Ovary (tissue), 10 donors: ENCODE measurements at places on chromosomes 7 and 10. TPM values are rescaled to one million over a fixed set of nuclear protein-coding genes. Genes with fewer than 3 reads are reported as not detected.
A peak's percentile ranks its signal among the peaks of the same experiment; 100 is the strongest.

- DNase-seq = no peak
- no peaks in the 10 kb centered on the region for H3K36me3 ChIP-seq
- no peaks in the 10 kb centered on the region for H3K27me3 ChIP-seq
- no peak overlapping the region for H3K27ac ChIP-seq
- no peak overlapping the region for H3K4me3 ChIP-seq
Observed at GRCh38 chr7:155506854-155507337, 39.5 kb downstream of the CNPY1 start.

- no peak for DNase-seq
- no peaks in the 10 kb centered on the region for H3K27me3 ChIP-seq
- H3K36me3 ChIP-seq = no peaks in the 10 kb centered on the region
Observed at GRCh38 chr10:5462841-5463293, 36.5 kb downstream of the CALML5 start.

DNA sequence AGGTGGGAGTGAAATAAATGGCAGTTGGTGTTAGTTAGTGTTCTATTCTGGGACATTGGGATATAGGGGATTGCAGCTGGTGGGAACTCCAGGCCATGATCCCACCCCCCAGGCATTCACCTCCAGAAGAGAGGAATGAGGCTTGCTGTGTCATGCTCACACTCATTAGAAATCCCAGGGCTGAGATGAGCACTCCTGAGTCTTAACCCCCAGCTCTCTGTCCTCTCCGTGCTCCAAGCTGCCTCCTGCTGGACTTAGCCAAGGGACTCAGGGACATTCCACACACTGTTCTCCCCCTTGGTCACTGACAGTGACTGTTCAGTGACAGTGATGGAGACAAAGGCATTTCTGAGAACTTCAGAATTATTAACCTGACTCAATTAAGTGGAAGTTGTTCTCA, 21.5 kb downstream of the CYP26A1 start:
- H3K4me1 ChIP-seq = no peaks in the 10 kb centered on the region
- no peaks in the 10 kb centered on the region for H3K27me3 ChIP-seq
- no peak for DNase-seq
- H3K4me3 ChIP-seq = no peak overlapping the region
- no peak overlapping the region for H3K27ac ChIP-seq
- no peaks in the 10 kb centered on the region for H3K36me3 ChIP-seq

- peaks cover 3% of the 10 kb centered on the region for H3K4me1 ChIP-seq
- DNase-seq = no peak
- peak overlapping the region; percentile 80 for H3K27ac ChIP-seq
- H3K4me3 ChIP-seq = peak overlapping the region; percentile 66
Observed at GRCh38 chr7:94654783-94655125, 1.2 kb downstream of the SGCE start.

- no peaks in the 10 kb centered on the region for H3K27me3 ChIP-seq
- no peak overlapping the region for H3K27ac ChIP-seq
- H3K36me3 ChIP-seq = no peaks in the 10 kb centered on the region
- no peak overlapping the region for H3K4me3 ChIP-seq
Observed at GRCh38 chr10:76010703-76011102, 579.3 kb downstream of the LRMDA start.

The PLA2G12B gene
- total RNA-seq = not detected

The OPN4 gene
- total RNA-seq = not detected

DNA sequence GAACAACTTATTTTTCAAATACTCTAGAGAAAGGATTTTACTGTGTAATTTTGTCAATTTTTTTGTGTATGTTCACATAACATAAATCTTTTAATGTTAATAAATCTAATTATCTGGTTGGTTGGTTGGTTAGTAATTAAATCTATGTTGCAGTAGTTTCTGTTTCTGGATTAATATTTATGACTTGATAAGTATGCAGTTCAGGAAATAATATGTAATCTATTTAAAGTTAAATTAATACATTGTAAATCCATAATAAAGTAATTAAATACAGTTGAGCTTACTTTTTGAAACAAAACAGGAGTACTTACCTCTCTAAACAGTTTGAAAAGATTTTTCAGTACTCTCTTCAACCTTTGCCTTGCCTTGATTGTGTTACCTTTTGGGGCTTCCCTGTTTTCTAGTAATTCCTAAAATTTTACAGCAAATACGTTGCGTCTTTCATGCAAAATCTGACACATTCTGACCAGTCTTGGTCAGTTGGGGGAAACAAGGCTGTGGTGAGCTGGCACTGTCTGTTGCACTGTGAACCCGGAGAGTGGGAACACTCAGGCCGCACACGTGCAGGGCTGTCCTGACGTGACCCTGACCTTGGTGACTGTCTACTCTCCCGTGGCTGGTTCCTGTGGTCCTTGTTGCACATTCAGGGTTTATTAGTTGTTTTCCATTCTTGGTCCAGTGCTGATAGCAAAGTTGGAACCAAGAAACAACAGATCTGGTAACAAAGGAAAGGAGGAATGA, 45.6 kb upstream of the FGL2 start:
- no peak for DNase-seq
- H3K27me3 ChIP-seq = no peaks in the 10 kb centered on the region
- H3K4me3 ChIP-seq = no peak overlapping the region
- peaks cover 9% of the 10 kb centered on the region for H3K4me1 ChIP-seq
- no peaks in the 10 kb centered on the region for H3K36me3 ChIP-seq

The PKD2L1 gene
- total RNA-seq = not detected

DNA sequence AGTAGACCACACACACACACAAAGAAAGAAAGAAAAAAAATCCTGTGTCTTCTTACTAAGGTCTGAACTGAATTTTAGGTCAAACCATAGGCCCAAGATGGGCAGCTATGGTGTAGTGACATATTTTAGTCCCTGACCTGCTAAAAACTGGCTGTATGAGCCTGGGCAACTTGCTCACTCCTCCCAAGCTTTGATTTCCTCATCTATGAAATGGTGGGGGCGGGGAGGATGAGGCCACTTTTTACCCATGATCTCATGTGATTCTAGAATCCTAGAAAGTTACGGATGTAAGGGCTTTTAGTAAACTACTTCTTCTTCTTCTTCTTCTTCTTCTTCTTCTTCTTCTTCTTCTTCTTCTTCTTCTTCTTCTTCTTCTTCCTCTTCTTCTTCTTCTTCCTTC, 6.1 kb upstream of the CCL24 start:
- no peaks in the 10 kb centered on the region for H3K27me3 ChIP-seq
- no peak overlapping the region for H3K4me3 ChIP-seq
- no peaks in the 10 kb centered on the region for H3K36me3 ChIP-seq
- no peaks in the 10 kb centered on the region for H3K4me1 ChIP-seq
- no peak overlapping the region for H3K27ac ChIP-seq

GRCh38 chr7:149228831-149229471, 10.5 kb upstream of the ZNF212 start:
- no peaks in the 10 kb centered on the region for H3K27me3 ChIP-seq
- DNase-seq = no peak
- H3K27ac ChIP-seq = no peak overlapping the region
- H3K4me3 ChIP-seq = no peak overlapping the region

- H3K4me3 ChIP-seq = no peak overlapping the region
- DNase-seq = no peak
- H3K27ac ChIP-seq = no peak overlapping the region
- H3K4me1 ChIP-seq = no peaks in the 10 kb centered on the region
- H3K27me3 ChIP-seq = no peaks in the 10 kb centered on the region
Observed at GRCh38 chr7:116805100-116805544, 57.3 kb upstream of the CAPZA2 start.

DNA sequence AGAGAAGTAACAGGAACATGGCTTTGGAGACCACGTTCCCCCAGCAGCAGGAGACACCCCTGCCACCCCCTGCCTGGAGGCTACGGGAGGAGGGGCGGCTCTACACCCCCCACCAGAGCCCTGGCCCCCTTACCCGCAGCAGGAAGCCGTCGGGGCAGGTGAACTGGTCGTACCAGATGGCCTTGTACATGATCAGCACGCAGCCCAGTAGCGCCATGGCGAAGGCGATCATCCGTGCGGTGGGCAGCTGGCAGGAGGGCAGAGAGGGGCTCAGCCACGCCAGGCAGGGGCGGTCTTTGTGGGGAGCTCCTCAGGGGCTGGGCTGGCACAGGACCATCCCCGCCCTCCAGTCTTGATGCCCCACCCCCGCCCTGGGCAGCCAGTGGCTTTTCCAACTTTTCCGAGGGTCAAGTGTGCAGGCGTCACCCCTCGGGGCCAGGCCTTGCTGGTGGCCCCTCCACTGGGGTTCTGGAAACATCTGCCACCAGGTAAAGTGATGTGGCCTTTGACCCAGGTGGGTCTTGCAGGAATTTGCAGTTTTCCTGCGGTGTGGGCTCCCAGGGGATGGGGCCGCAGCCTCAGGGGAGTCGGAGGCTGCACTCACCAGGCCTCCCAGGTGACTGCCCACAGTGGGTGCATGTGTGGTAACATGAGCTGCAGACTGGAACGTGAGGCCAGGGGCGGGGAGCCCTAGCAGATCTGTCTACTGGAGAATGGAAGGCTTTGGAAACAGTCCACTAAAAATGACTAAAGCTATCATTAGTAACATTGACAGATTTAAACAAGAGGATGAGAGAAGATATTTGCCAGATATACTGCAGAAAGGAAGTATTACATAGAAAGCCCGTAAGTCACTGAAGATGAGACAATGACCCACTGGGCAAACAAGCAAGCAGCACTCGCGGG, 9.7 kb downstream of the CALY start:
- H3K4me1 ChIP-seq = peaks cover 7% of the 10 kb centered on the region
- peaks cover 26% of the 10 kb centered on the region for H3K27me3 ChIP-seq
- H3K4me3 ChIP-seq = no peak overlapping the region
- DNase-seq = no peak
- H3K27ac ChIP-seq = no peak overlapping the region

DNA sequence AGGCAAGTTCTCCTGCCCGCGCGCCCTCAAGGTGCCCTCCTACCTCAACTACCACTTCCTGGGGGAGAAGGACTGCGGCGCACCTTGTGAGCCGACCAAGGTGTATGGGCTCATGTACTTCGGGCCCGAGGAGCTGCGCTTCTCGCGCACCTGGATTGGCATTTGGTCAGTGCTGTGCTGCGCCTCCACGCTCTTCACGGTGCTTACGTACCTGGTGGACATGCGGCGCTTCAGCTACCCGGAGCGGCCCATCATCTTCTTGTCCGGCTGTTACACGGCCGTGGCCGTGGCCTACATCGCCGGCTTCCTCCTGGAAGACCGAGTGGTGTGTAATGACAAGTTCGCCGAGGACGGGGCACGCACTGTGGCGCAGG, 1.4 kb downstream of the FZD1 start:
- no peak overlapping the region for H3K27ac ChIP-seq
- H3K36me3 ChIP-seq = no peaks in the 10 kb centered on the region
- H3K4me1 ChIP-seq = peaks cover 9% of the 10 kb centered on the region

GRCh38 chr7:101457001-101457750, 94.5 kb downstream of the COL26A1 start:
- no peaks in the 10 kb centered on the region for H3K27me3 ChIP-seq
- H3K4me1 ChIP-seq = no peaks in the 10 kb centered on the region
- no peak overlapping the region for H3K4me3 ChIP-seq
- no peak overlapping the region for H3K27ac ChIP-seq
- no peaks in the 10 kb centered on the region for H3K36me3 ChIP-seq
- no peak for DNase-seq

GRCh38 chr7:88091988-88092675, 127.7 kb downstream of the SRI start:
- peaks cover 2% of the 10 kb centered on the region for H3K4me1 ChIP-seq
- no peaks in the 10 kb centered on the region for H3K27me3 ChIP-seq
- H3K4me3 ChIP-seq = no peak overlapping the region
- no peak for DNase-seq
- H3K36me3 ChIP-seq = no peaks in the 10 kb centered on the region
